ENCODE measurements at places on chromosomes 6 and 20.

DNA sequence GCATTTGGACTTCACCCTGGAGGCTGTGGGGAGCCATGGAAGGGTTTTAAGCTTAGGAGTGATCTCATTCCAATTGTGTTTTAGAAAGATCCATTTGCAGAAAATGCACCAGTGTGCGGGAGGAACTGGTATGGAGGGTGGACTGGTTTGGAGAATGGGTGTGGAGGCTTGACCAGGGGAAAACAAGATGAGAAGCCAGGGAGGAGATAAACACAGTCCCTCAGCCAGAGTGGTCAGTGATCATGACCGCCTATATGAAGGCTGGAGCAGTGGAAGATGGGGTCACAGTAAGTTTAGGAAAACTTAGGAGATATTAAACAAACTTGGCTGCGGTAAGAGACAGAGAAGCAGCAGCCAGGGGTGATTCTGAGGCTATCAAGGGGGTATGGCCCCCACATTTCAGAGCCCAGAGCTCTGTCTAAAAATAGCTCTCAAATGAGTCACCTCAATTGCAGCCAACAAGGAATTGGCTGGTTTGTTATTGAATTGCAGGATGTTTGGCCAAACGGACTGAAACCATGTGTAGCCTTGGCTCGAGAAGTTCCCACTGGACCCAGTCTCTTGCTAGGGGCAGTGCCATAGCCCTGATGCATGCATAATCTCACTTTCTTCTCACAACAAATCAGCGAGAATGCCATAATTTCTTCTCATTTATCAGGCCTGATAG, 159.9 kb upstream of the TOP1 start:
- DNase-seq: no peak

DNA sequence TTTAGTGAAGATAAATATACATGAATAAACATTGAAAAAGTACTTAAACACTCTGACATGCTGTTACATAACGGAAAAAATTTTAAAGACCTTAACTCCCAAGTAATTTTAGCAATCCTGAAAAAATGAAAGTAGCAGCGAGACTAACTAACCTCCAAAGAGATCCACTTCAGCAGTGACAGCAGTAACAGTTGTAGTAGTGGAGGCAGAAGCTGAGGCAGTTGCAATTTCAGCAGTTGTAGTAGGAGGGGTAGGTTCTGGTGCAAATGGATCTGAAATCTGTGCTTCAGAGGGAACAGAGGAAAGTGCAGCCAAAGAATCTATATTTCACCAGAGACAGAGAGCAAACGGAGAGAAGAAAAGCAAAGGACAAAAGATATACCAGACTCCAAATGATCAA, 88.8 kb downstream of the PRSS35 start:
- no peak for DNase-seq

DNA sequence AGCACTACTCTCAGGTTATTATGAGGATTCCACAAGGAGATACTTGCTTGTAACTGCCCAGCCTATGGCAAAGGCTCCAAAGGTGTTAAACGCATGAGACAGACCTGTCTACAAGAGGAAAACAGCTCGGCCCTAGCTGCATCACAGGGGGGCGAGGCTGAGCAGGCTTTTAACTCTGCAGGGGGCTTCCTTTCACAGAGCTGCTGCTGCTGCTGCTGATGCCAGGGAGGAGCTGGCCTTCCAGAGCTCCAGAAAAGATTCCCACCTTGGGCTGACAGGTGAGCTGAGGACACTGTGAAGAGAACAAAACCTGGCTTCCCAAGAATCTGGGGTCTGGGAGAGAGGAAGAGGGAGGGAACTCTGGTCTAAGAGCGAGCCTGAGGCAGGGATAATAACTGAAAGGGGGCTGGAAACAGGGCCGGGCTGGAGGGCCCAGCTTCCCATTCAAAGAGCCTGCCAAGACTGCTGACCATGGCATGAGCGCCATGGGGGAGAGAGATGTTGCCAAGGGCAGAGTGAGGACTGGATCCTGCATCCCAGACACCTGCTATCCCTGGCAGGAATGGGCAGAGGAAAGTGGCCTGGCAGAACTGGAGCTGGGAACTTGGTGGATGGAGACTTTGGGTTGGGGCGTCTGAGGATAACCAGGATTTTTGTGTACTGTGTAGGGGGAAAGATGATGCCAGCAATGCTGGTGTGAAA, 211.1 kb upstream of the LRFN2 start:
- DNase-seq: no peak

GRCh38 chr6:142913036-142913510, 31.9 kb downstream of the HIVEP2 start:
- no peak for DNase-seq

- DNase-seq: no peak
Observed at GRCh38 chr20:20699144-20699543, 13.3 kb downstream of the RALGAPA2 start.

Data from amniotic stem cell (primary cell).